GM23338 (cell line): ENCODE measurements at places on chromosomes 2 and 18. TPM values are rescaled to one million over a fixed set of nuclear protein-coding genes. Genes with fewer than 3 reads are reported as not detected.
A peak's percentile ranks its signal among the peaks of the same experiment; 100 is the strongest.

The ACTG2 gene
- polyA plus RNA-seq = 6.3 and 8.0 TPM in 2 replicates

The DSG1 gene
- not detected in 2 replicates for polyA plus RNA-seq

The CD8B2 gene
- 0.06 TPM in 1 of 2 replicates, not detected in the other for polyA plus RNA-seq

The PKDCC gene
- 7.0 and 9.3 TPM in 2 replicates for polyA plus RNA-seq

The QPCT gene
- 12.1 and 13.2 TPM in 2 replicates for polyA plus RNA-seq

The HMSD gene
- 13.0 and 25.1 TPM in 2 replicates for polyA plus RNA-seq

DNA sequence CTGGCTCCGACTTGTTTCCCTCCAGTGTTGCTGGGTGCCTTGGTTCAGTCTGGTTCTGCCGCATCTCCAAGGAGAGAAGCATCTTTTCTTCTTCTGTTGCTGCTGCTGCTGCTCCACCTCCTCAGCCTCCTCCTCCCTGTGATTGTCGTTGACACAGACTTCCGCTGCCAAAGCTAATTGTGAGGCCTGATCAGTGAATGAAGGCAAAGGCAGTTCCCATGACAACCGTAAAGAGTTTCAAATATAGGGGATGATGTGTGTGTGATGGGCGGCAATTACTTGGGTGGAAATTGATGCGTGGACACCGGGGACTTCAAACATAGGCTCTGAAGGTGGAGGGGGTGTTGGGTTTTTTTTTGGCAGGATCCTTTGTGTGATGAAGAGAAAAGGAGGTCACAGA, 13.7 kb downstream of the TET3 start:
- DNase-seq = no peak

DNA sequence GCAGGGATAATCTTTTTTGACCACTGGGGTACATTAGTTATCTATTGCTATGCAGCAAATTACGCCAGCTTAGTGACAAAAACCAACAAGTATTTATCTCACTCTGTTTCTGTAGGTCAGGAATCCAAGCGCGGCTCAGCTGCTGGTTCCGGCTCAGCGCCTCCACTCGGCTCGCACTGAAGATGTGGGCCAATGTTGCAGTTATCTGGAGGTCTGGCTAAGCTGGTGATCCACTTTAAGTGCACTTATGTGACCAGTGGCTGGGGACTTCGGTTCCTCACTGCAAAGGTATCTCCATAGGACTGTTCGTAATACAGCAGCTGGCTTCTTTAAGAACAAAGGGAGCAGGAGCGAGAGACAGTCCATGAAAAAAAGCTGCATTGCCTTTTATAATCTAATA, 591.9 kb downstream of the TMEM182 start:
- no peak for DNase-seq

DNA sequence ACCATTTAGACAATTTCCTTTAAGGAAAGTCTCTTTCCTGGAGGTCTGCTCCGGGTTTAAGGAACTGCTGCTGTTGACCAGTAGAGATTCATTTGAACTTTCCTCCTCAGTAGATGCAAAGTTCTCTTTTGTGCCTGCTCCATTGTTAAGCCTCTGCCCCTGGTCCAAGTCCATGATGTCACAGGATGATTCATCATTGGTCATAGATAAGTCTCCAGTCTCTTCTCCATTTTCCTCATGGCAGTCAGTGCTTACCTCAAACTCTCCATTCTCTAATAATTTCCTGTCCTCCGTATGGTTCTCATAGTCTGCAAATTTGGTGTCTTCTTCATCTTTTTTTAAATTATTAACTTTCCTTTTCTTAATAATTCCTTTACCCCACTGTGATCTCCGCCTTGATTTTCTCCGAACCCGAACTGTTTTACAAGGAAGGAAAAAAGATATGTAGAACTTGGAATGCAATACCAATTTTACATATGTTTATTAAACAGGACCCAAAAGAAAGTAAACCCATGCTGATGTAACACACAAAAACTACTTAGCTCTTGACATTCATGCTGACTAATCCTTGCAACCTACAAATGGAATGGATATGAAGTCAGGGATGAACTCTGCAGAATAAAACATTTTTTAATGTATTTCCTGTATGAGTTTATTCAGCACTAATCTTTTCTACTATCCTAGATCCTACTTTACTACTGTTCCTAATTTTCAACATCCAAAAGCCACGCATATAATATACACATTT, 169.1 kb downstream of the ATAD2B start:
- no peak for DNase-seq

GRCh38 chr18:11548916-11549551, 60.4 kb upstream of the SLC35G4 start:
- no peak for DNase-seq

GRCh38 chr2:212811921-212812320, 273.3 kb upstream of the ERBB4 start:
- peak; percentile 1 for DNase-seq

DNA sequence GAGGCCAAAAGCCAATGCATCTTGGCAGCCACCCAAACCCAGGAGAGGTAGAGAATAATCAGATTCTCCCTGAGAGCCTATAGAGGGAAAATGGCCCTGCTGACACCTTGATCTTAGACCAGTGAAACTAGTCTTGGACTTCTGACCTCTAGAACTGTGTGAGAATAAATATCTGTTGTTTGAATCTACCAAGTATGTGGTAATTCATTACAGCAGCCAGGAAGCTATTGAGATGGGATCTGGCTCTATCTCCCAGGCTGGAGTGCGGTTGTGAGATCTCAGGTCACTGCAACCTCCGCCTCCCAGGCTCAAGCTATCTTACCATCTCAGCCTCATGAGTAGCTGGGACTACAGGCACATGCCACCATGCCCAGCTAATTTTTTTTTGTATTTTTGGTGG, 567.2 kb downstream of the MBD2 start:
- DNase-seq = no peak

GRCh38 chr2:152488075-152488474, 153.1 kb downstream of the FMNL2 start:
- no peak for DNase-seq
